ENCODE measurements at places on chromosomes 1 and 21. TPM values are rescaled to one million over a fixed set of nuclear protein-coding genes. Genes with fewer than 3 reads are reported as not detected.

GRCh38 chr1:85656256-85656655 is 52.0 kb downstream of the ZNHIT6 start:
- no peak for DNase-seq

LIN28A gene
- total RNA-seq = not detected

FAAH gene
- total RNA-seq = 173 TPM

GRCh38 chr21:39669485-39669884 is 56.7 kb downstream of the B3GALT5 start:
- DNase-seq = no peak

- no peak for DNase-seq
Measured at GRCh38 chr21:44359396-44359795, 6.0 kb downstream of the TRPM2 start.

- DNase-seq = no peak
Measured at GRCh38 chr1:117324357-117324756, 42.9 kb upstream of the MAN1A2 start.

DNA sequence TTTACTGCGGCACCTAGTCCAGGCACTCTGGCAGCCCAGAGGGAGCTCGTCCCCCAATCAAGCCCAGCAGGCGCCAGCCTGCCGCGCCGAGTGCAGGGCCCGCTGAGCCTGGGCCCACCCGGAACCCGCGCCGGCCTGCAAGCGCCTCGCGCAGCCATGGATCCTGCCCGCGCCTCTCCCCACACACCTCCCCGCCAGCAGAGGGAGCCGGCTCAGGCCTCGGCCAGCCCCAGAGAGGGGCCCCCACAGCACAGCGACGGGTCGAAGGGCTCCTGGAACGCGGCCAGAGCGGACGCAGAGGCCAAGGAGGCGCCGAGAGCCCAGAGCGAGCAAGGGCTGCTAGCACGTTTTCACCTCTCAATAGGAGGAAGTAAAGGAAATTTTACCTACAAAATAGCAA is 767.0 kb downstream of the MRPL39 start:
- no peak for DNase-seq

- no peak for DNase-seq
Measured at GRCh38 chr1:107140703-107141490, at the start of gene NTNG1. Gene NTNG1 (plus strand): TSS chr1:107141039.
